ENCODE measurements at places on chromosomes 7 and 10.

- DNase-seq, result peak; percentile 89
These were observed 128.2 kb downstream of the UBE2H start for GRCh38 chr7:129824291-129825208.

DNA sequence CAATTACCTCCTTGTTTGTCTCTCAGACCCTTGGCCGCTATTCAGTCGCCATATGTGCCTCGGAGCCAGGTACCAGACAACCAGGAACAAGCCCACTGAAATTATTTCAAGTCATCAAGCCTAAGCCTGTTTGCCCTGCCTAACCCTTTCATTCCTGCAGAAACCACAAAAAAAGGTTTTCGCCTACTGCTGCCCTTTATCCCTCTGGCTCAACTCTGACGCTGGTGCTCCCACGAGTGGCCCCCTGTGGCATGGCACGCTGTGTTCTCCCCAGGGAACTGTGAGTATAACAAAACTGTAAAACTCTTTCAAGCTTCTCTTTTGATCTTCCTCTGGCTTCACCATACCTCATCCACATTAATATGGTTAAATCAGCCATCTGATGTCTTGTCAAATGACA is 215.7 kb upstream of the CDC14C start:
- no peak for DNase-seq

- no peak for DNase-seq
These were observed 37.7 kb downstream of the PHYHIPL start for GRCh38 chr10:59214160-59214559.

- no peak for DNase-seq
These were observed 282.4 kb downstream of the EXOC4 start for GRCh38 chr7:133535308-133535707.

GRCh38 chr7:30559611-30560010 is 35.1 kb upstream of the GARS1 start:
- DNase-seq, result no peak

GRCh38 chr10:109959259-109960145 is 36.2 kb upstream of the XPNPEP1 start:
- no peak for DNase-seq

DNA sequence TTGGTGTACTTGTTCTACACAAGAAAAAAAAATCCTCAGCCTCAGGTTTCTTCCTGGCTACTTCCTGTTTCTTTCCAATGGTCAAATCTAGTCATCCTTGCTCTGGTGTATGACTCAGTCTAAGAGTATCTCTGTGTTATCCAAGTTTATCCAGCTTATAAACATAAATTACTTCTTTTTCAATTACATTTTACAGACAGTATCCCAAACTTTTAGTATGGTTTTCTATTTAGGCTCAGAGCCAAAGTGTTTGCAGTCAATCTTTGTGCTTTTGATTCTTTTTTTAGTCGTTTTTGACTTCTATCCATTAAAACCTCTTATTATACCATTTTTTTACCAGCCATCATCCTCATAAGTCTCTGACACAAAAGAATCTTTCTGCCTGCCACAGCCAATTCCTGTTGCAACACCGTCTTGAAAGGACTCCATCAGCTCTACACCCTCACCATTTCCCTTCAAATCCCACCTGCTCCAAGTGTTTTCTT is 294.6 kb downstream of the PTEN start:
- DNase-seq, result no peak

GRCh38 chr7:127927348-127927696 is 103.9 kb downstream of the LRRC4 start:
- no peak for DNase-seq

DNA sequence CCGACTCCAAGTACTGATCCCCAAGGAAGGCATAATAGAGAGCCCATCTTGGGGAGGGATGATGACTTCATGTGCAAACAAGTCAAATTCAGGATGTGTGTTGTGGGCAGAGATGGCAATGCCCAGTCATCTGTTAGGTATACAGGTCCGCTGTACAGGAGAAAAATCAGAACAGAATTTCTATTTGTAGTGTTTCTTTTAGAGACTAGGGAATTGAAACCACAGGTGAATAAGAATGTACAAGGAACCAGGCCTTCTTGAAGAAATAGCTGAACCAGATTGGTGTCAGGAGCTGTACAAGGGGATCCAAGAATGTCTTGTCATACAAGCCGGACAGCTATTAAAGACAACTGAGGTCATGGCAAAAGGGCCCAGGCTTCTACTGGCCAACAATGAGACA is 147.9 kb downstream of the PFKFB3 start:
- DNase-seq, result no peak

- no peak for DNase-seq
These were observed 38.1 kb downstream of the FAM107B start for GRCh38 chr10:14736600-14737081.

GRCh38 chr7:22718200-22718711 is 8.7 kb upstream of the IL6 start:
- no peak for DNase-seq

- peak; percentile 22 for DNase-seq
These were observed 1.0 kb upstream of the FAM20C start for GRCh38 chr7:191105-191980.

- no peak for DNase-seq
These were observed 1.6 kb downstream of the TIAL1 start for GRCh38 chr10:119595134-119595675.

Measured in NCI-H1092 (cell line).